ENCODE measurements at places on chromosomes 3 and 15.

- DNase-seq: no peak
These were observed 56.8 kb downstream of the SETMAR start for GRCh38 chr3:4359805-4360502.

- no peak for DNase-seq
These were observed 532.2 kb downstream of the NTRK3 start for GRCh38 chr15:87724330-87724729.

- no peak for DNase-seq
These were observed 80.1 kb downstream of the BTD start for GRCh38 chr3:15681668-15682067.

GRCh38 chr15:72474912-72475628 lies 940 bp downstream of the ARIH1 start:
- no peak for DNase-seq

DNA sequence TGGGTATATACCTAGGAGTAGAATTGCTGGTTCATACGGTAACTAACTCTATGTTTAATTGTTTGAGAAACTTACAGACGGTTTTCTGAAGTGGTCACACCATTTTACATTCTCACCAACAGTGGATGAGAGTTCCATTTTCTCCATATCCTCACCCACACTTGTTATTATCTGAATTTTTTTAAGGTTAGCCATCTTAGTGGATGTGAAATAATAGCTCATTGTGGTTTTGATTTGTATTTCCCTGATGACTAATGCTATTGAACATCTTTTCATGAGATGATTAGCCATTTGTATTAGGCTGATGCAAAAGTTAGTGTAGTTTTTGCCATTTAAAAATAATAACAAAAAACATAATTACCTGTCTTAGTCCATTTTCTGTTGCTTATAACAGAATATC lies 18.6 kb downstream of the CSTA start:
- DNase-seq: no peak

DNA sequence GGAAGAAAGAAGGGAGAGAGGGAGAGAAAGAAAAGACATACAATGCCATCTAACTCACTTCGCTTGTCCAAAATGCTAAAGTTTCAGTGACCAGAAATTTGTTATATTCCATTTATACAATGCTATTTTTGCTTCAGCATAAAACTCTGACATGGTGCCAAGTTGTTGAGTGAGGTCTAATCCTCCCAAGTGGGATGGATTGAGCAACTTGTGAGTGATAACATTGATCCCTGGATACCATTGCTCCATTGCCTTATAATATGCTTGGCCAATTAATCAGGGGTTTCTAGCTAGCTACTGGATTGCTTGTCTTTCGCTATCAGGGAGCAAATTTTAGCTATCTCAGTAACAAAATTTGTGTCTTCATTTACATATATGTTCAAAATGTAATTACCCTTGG lies 615.6 kb upstream of the DPPA4 start:
- DNase-seq: no peak

- no peak for DNase-seq
These were observed 115.0 kb downstream of the NR1D2 start for GRCh38 chr3:24060055-24060454.

GRCh38 chr3:127762077-127762786 lies 60.1 kb downstream of the MGLL start:
- DNase-seq: no peak

GRCh38 chr3:10764259-10765051 lies 51.6 kb upstream of the SLC6A11 start:
- DNase-seq: no peak

GRCh38 chr3:64467255-64467944 lies 220.4 kb downstream of the ADAMTS9 start:
- DNase-seq: no peak

DNA sequence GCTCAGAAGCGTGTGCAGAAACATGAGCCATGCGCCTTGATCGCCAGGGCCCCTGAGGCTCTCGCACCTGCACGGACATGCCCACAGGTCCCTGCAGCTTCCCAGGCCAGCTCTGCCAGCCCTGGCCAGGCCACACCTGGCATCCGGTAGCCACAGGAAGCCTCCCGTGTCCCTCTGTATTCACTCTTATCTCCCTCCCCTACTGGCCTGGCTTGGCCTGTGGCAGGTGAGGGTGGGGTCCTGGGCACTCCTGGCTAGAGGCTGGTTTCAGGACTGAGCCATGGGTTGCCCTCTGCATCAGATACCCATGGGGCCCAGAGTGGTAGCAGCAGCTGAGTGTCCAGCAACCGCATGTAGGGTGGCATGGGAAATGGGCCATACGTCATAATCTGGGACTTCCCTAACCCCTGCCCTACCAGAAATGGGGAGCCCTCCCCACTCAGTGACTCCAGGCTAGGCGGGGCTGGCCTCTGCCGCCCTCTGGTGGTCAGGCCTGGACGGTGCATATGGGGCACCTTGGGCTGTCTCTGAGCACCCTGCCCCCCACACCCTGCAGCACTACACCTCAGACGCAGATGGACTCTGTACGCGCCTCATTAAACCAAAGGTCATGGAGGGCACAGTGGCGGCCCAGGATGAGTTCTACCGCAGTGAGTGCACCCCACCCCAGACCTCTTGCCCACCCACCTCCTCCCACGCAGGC lies 12.6 kb upstream of the LMAN1L start:
- DNase-seq: no peak

- no peak for DNase-seq
These were observed 597.8 kb upstream of the ALCAM start for GRCh38 chr3:104768886-104769285.

DNA sequence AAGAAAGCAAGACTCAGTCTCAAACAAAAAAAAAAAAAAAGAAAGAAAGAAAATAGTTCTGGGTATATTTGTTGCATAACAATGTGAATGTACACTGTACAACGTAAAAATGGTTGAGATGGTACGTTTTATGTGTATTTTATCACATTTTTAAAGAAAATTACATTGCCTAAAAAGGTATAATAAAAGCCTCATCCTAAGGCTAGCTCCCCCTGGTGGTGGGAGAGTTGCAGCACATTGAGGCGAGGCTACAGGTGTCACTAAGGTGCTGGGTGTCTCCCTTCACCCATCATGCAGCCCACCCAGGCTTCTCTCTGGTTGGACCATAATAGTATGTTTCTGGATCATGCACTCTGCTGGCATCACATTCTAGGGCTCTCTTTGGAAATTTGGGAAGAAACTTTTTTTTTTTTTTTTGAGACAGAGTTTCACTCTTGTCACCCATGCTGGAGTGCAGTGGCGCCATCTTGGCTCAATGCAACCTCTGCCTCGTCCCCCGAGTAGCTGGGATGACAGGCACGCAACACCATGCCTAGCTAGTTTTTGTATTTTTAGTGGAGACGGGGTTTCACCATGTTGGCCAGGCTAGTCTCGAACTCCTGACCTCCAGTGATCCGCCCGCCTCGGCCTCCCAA lies 12.4 kb upstream of the RAB11A start:
- DNase-seq: no peak

DNA sequence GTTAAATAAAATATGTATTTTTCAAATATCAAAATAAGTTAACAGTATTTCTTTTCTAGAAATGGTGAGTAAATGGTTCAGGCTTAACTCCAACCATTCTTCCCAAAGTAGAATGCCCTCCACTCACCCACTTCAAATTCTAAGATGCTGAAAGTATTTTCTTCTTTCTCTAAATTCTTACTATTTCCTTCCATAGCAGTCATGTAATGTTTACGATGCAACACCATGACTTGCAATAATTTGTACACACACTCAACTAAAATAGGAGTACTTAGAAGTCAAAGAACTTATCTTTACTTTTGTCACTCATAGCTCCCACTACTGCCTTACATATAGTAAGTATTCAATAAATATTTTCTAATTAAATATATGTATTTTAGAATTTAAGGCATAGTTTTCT lies 65.0 kb downstream of the AQR start:
- no peak for DNase-seq

DNA sequence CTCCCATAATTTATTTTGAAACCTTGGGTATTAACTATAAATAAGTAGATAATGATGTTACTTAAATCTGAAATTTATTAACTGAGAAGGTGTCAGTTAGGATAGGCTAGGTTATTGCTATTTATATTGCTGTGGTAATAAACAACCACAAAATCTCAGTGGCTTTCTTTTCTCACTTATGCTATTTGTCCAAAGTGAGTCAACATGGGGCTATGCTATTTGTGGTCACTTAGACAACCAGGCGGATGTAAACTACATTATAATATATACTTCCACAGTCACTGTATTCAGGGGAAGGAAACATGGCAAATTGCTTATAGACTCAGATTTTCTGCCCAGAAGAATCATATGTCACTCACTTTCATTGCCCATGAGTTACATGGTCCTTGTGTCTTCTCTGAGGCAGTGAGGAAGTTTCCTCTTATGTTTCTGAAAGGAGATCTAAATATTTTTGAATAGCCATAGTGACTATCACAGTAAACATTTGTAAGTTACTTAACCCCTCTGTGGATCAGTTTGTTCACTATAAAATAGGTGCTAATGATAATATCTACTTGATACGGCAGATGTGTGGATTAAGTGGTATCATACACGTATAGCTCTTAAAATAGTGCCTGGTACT lies 19.8 kb downstream of the HMG20A start:
- DNase-seq: peak; percentile 52

DNA sequence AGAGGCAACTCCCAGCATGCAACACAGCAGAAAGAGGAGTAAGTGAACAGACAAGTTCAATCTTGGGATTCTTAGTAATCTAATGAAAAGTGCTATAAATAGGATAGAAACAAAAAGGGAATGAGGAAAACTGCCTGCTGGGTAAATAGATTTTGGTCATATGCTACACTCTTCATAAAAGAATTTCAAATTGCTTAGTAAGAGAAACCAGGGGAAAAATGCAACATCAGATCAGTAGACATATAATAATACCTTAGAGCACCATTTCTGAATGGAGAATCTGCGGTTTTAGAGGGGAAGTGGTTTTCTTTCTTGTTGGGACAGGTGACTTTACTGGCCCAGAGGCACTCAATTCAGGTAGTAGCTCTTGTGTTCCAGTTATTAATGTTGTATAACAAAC lies 13.4 kb upstream of the TBC1D5 start:
- DNase-seq: no peak

DNA sequence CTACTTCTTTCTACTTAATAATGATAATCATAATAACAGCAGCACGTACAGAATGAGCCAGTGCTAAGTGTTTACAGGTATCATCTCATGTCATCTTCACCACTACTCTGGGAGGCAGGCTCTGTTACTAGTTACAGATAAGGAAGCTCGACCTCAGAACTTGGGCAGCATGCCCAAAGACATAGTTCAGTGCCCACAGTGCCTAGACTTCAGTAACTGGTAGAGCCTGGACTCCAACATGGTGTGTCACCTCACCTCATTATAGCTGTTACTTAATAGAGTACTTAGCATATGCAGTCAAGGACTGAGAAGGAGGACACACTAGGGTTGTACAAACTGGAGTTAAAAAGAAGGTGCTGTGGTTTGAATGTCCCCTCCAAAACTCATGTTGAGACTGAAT lies 7.6 kb downstream of the GADL1 start:
- DNase-seq: no peak

DNA sequence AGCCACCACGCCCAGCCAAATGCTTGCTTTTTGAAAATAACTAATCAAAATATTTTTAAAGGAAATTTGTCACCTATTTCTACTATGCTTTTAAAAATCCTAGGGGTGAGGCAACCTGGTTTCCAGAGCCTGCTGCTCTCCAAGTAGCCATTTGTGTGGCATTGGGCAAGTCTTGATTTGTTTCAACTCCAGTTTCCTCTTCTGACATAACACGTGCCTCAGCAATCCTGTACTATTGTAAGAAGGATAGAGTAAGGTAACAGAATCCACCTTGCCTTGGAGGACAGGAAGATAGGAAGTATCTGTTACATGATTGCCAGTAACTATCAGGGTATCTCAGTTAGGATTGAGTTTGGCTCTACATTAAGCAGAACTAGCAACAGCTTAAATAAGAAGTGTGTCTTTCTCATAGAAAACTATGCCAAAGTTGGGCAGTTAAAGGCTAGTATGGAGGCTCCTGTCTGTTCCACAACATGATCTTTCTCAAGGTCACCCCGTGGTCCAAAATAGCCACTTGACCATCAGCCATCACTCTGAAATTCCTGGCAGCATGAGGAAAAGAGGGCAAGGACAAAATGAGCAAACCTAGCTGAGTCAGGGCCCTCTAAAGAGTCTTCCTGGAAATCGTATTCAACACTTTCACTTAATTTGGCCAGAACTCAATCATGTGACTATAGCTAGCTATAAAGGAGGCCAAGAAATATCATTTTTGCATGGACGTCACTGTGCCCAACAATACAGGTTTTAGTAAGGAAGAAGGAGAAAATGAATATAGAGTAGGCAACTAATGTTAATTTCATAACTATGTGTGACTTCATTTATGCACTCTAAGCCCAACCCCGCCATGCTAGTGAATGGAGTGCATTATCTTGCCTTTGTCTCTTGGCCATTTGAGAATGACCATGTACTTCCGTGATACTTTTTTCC lies 66.1 kb downstream of the HMG20A start:
- DNase-seq: no peak

- DNase-seq: no peak
These were observed 323.3 kb upstream of the CTNNB1 start for GRCh38 chr3:40876009-40876408.

- DNase-seq: no peak
These were observed 546.8 kb downstream of the TBL1XR1 start for GRCh38 chr3:176650478-176650877.

Measured in HFF-Myc (cell line).